ENCODE measurements at places on chromosomes 3 and 15.

DNA sequence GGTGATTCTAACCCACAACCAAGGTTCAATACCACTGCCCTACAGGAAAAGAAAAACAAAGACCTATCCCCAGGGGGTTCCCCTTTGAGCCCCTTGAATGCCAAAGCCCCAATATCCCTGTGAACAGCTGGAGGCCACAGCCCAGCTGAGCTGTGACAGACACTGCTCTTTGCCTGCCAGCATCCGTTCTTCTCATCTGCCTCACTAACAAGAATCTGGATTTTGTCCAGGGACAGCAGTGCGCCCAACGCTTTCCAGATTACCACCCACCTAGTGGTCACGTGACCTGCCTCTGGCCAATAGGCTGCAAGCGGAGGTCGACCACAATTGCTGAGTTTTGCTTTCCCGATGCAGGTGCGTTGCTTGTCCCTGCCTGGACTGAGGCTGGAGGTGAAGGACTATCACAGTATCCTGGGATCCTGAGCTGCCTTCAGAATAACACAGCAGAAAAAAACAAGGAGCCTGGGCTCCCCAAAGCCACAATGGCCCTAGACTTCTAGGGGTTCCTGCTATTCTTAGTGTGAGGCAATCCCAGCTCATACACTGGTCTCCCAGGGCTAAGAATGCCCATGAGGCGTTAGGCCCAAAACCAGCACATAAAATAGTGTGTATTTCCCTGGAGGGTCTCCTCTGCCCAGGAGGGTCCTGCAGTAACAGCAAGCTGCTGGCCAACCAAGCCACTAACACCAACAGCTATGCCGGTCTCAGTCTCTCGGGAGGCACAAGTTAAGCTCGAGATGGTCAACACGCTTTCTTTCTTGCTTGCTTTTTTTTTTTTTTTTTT lies 13.8 kb downstream of the BDH1 start:
- no peak for DNase-seq

- no peak for DNase-seq
Measured at GRCh38 chr15:34241376-34242330, 16.8 kb downstream of the EMC4 start.

GRCh38 chr15:91706322-91707032 lies 147.0 kb upstream of the SLCO3A1 start:
- peak; percentile 62 for DNase-seq

GRCh38 chr3:111610612-111611054 lies 15.5 kb upstream of the ZBED2 start:
- DNase-seq = no peak

GRCh38 chr3:54514006-54514405 lies 391.7 kb downstream of the CACNA2D3 start:
- DNase-seq = no peak

DNA sequence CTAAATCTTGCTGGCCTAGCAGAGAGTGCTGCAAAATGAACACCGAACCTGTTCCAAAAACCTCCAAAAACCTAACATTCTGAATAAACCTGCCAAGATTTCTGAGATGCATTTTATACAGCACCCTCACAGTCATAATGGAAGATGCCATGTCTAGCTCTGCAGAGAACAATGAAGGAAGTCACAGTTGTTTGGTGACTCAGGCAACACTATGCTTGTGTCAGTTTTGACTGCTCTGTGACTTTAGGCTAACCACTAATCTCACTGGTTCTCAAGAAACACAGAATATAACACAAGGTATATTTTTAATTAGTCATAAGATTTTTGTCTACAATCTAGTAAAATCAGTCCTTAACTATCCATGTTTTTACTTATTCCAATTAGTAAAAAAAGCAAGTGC lies 606.6 kb downstream of the TBL1XR1 start:
- DNase-seq = no peak

- DNase-seq = no peak
Measured at GRCh38 chr15:73424506-73424905, 18.5 kb upstream of the REC114 start.

- no peak for DNase-seq
Measured at GRCh38 chr15:54979964-54980363, 216.8 kb downstream of the RSL24D1 start.

- DNase-seq = no peak
Measured at GRCh38 chr3:152100491-152101132, 168.1 kb upstream of the MBNL1 start.

- no peak for DNase-seq
Measured at GRCh38 chr3:150451329-150452048, 43.4 kb downstream of the TSC22D2 start.

DNA sequence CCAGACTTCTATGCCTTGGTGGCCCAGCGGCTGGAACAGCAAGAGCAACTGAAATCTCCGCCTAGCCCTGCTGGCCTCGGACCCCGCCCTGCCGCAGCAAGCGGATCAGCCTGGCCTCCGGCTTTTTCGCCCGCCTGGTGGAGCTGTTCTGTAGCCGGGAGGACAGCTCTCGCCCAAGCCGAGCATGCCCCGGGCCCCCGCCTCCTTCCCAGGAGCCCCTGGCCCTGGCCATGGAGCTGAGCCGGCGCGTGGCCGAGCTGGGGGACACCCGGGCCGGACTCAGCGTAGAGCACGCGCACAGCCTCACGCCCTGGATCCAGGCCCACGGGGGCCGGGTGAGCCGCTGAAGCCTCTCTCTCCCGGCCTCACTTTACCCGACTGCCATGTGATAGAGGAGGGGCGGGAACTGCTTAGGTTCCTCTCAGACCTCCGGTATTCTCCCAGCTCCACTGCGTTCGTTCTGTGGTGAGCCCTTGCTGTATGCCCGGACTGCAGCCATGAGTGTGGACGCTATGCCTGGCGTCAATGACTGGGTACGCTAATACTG lies 24.1 kb upstream of the MRPL3 start:
- DNase-seq = no peak

GRCh38 chr3:190722181-190722905 lies 140.2 kb downstream of the GMNC start:
- DNase-seq = no peak

- no peak for DNase-seq
Measured at GRCh38 chr3:173970281-173970680, 572.7 kb downstream of the NLGN1 start.

- no peak for DNase-seq
Measured at GRCh38 chr3:60403866-60404265, 847.4 kb downstream of the FHIT start.

DNA sequence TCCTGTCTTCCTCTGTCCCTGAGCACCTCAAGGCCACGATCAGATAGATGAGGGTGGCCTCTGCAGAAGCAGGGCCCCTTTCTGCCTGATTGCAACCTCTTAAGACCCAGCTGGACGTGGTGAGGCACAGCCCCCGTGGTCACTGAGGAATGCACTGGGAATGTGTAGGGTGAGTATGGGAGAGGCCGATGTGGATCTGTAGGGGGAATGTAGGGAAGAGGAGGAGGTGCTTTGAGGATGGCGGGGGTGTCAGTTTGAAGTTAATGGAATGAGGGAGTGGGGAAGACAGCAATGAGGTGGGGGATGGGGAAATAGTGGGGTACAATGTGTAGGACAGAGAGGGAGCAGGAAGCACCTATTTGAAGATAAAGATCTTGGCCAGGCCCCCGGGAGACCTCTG lies 785 bp upstream of the IQCF5 start:
- DNase-seq = no peak

DNA sequence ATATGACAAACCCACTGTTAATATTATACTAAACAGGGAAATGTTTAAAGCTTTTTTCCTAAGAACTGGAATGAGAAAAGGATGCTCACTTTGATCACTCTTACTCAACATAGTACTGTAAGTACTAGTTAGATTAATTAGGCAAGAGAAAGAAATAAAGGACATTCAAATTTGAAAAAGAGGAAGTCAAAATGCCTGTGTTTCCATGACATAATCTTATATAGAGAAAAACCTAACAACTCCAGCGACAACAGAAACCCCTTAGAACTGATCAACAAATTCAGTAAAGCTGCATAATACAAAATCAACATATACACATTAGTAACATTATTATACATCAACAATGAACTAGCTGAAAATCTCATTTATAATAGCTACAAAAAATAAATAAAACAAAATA lies 200.6 kb upstream of the ROBO1 start:
- DNase-seq = no peak

DNA sequence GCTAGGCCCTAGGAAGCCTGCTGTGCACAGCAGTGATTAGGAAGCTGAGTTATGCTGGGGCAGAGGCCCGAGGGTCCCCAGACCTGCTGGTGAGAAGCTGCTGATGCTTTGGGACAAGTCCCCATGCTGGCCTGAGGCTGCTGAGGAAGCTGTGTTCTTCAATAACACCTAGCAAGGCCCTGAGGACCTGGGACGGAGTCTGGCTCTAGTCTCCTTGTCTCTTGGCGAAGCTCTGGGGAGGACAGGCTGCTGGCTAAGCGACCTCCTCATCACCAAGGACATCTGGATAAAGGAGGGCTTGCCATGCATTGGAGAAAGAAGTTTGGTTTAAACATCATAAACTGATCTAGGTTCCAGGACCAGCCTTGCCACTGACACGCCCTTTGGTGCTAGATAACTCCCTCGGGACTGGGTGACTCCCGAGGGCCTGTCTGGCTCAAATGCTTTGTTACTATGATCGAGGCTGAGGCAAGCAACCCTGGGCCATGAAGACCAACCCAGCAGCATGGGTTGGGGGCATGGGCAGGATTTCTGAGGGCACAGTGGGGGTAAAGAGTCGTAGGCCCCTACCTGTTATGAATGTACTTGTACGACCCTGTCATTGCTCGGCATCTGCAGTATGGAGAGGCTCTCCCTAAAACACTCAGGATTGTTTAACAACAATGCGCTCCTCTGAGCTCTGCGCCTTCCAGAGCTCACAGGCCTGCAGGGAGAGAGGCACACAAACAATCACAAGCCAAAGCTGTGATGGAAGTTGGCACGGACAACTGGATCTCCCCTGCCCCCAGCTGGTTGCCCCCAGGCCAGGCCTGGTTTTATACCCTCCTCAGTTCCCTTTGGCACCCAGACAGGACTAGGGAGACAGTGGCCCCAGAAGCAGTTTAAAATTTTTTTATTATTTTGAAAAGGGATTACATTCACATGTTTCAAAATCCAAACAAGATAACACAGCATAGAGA lies 64.4 kb downstream of the LINGO1 start:
- no peak for DNase-seq

- DNase-seq = no peak
Measured at GRCh38 chr3:81170298-81170697, 591.1 kb downstream of the GBE1 start.

- no peak for DNase-seq
Measured at GRCh38 chr15:25251700-25252390, 187.0 kb downstream of the UBE3A start.

- DNase-seq = no peak
Measured at GRCh38 chr3:27591312-27592210, 107.4 kb upstream of the SLC4A7 start.

GRCh38 chr3:72887705-72888545 lies at the start of gene GXYLT2:
TSS of gene GXYLT2 (plus strand) at chr3:72888046. CDS start at chr3:72888234, 188 bp downstream.
- no peak for DNase-seq

DNA sequence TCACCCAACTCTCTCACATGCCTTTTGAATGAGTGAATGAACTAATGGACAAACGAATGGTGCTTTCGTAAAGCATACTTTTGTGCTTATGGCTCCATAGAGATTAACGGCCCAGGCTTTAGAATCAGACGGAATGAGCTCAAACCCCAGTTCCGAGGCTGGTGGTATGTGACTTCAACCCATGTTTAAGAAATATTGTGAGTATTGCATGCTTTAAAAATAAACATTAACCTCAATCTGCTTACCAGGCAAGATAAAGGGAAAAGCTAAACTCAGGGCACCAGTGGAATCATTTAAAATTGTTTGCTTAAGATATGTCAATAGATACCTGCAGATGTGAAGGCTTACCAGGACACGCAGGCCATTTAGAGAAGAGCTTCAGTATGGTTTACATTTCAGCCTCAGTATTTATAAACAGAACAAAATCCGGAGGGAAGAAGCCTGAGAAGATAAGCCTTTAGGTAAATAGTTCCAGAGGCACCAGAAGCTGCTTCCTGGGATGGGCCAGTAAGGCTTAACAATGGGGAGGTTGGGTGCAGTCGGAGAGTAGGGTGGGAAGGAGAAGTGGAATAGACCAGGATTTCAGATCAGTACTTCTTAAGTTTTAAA lies 186.4 kb downstream of the ADAMTS9 start:
- no peak for DNase-seq

DNA sequence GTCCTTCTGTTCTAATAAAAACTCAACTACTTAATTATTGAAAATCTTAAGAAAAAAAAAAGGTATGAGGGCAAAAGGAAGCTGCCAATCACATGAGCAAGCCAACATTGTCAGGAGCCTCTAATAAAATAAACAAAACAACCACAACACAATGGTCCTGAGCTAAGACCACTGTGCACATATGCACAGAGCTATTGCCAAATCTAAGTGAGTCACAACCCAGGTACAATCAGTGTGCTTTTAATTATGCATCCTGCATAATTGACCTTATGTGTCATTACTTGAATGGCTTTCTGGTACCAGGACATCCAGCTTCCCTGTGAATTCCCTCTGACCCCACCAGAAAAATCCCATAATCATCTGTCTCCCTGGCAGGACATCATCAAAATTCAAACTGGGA lies 639.8 kb downstream of the MAGI1 start:
- DNase-seq = no peak

GRCh38 chr3:31613654-31614053 lies 80.9 kb downstream of the STT3B start:
- no peak for DNase-seq

GRCh38 chr15:58081456-58081855 lies 15.9 kb upstream of the ALDH1A2 start:
- no peak for DNase-seq

- DNase-seq = no peak
Measured at GRCh38 chr15:94535298-94536048, 304.1 kb downstream of the MCTP2 start.

DNA sequence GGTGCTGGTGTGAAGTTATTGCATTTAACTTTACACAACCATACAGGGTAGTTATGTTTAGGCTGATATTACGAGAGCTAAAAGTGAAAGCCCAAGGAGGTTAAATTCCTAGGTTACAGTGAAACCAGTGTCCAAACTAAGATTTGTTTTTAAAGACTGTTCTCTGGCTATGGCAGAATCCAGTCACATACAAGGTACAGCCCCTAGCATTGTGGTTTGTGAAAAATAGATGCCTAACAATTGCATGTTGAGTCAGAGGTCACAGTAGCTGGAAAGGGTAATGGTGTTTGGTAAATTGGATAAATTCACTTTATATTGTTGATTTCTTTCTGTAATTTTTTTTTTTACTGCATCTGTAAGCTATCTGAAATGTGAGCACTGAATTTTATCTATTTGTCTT lies 614.6 kb upstream of the TBL1XR1 start:
- DNase-seq = no peak

- DNase-seq = no peak
Measured at GRCh38 chr15:29826908-29827820, 4.9 kb upstream of the TJP1 start.

DNA sequence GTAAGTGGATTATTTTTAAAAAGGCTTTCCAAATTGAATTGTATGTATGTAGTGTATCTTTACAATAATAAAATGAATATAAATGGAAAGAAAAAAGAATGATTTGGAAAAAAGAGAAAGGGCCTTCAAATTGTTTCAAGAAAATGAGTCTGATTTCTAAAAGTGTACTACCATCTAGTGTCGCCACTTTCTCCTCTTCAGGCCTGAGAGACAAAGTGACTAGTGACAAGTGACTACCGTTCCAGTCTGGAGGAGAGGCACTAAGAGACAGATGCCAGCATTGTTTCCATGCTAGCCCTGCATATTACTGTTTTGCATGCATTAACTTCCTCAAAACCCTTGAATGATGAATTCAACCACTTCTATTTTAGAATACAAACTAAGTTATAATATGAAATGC lies 39.3 kb downstream of the P3H2 start:
- DNase-seq = no peak

Data from activated T-helper 1 cell treated with Interleukin-2 at 50 U/mL for 16 hours (primary cell).